ENCODE measurements at places on chromosomes 11 and 22.

DNA sequence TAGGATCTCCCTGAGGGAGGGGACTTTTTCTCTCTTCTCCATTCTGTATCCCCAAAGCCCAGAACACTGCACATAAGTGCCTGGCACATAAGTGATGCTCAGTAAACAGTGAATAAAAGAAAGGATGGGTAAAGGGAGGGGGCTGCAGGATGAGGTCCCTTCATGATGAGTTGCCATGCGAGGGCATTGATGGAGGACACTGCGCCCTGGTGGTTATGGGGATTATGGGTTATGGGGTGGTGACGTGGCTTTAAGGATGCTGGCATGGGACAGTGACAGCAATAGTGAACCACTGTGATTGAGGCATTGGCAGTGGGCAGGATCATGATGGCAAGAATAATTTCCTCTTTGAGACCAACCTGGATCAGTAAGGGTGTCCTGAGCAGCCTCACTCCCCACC lies 43.9 kb upstream of the LRRC32 start:
- DNase-seq = no peak

- no peak for DNase-seq
Observed at GRCh38 chr11:105701098-105701497, 91.2 kb downstream of the GRIA4 start.

DNA sequence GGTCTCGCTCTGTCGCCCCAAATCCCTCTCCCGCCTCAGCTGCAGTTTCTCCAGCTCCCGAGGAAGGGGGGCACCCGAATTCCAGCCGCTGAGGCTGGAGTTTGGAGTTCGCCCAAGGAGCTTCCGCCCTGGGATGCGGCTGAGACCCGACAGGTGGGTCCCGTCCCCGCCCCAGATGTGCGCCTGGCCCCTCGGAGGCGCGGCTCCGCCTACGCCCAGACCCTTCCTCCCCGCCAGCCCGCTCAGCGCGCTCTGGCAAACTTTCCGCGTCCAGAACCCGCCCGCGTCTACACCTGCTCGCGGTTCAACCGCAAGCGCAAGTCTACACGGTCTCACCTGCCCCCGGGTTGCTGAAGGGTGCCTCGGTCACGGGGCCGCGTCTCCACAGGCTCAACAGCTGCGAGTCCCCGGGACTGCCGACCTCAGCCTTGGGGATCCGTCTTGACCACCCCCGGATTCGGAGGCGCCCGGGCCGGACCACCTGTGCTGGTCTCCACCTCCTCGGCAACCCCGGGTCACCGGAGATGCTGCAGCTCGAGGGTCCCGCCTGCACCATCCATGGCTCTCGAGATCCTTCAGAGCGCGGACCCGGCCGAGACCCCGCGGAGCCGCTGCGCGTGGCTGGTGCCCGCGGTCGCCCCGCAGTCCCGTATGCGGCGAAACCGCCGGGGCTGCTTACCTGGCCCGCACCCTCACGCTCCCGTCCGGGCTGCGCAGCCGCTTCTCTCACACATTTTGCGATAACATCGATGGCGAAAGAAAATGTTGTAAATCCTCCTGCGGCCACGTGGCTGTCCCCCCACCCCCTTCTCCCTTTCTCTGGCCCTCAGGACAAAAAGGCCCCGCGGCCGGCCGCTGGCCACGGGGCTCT lies 63.6 kb downstream of the NFAM1 start:
- peak; percentile 44 for DNase-seq

DNA sequence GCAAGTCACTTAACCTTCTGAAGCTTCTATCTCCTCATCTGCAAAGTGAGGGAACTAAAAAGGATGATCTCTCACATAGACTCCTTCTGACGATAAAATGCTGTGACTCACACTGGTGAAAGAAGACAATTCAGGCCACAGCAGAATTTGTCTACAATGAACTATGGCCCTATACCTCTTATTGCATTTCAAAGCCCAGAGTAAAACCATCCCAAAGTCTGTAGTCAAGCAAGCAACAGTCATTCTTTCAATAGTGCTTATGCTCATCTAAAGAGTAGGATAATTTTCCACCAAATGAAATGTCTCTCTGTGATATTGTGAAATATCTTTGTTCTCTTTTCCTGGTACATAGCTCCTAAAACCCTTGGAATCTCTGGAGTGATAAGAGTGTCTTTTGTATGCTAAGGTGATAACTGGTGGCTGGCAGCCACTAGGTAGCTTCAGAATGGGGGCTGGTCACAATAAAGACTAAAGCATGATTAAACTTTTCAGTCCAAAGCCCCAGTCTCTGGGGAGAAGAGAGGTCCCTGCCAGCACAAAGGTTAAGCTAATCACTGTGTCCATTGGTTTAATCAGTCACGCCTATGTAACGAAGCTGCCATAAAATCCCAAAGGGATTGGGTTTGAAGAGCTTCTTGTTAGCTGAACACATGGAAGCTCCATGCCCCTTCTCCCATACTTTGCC lies 30.8 kb downstream of the SYTL2 start:
- no peak for DNase-seq

GRCh38 chr11:122032317-122032716 lies 83.7 kb downstream of the BLID start:
- no peak for DNase-seq

DNA sequence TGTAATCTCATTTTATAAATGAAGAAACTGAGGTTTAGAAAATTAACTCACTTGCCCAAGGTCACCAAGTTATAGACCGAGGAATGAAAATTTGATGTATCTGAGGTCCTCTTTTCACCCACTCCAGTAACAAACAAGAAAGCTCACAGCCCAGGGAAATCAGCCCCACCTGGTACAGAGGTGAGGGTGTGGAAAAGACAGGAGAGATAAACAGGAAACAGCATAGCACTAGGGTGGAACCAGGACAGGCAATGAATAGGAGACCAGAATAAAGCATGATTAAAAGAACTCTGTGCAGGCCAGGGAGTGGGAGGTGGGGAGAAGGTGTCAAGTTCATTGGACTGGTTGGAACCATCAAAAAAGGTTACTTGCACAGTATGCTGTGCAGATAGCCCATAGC lies 46.2 kb upstream of the SMCO4 start:
- no peak for DNase-seq

GRCh38 chr22:29312218-29313125 lies 3.0 kb downstream of the RASL10A start:
- DNase-seq = no peak

DNA sequence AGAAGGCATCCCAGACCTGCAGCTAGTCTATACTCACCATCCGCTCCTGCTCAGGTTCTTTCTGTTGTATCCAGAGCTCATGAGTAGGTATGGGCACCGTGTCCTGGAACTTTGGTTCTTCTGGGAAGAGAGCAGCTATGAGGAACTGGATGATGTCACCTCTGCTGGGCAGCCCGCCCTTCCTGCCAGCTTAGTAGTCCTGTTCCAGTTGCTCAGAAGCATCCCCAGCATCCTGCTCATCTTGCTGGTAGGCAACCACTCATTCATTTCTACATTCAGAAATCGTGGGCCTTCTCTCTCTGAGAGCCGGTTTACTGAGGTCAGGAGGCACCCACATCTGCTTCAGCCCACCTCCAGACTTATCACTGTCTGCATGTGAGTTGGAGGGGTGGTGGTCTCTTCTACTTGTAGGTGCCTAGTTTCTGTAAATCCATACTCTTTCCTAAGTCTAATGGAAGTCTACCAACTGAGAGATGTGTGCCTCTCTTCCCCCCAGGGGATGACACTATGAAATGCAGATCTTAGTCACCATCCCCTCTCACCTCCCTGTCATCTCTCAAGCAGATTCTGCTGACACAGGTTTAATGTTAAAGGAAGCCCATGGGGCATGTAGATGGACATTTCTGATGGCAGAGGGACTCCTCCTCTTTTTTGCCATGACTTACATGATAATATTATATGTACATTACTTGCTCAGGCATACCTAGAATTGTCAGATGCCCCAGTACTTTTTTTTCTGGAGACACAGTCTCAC lies 29.6 kb upstream of the CCDC134 start:
- no peak for DNase-seq

DNA sequence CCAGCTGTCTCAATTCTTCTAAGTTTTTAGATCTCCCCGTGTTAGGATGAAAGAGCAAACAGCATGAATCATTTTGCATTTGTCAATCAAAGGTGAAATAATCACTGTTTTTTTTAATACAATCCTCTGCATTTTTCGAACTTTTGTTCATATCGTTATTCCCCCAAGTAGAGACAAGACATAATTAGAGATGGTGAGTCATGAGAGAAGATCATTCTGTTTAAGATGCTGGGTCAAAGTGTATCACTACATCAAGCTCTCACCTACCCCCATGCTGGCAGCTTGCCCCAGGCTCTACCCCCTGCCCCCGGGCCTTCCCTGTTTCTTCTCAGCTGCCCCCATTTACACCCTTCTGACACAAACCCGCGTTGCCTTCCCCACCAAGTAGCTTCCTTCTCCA lies 30.5 kb upstream of the MYO18B start:
- DNase-seq = no peak

DNA sequence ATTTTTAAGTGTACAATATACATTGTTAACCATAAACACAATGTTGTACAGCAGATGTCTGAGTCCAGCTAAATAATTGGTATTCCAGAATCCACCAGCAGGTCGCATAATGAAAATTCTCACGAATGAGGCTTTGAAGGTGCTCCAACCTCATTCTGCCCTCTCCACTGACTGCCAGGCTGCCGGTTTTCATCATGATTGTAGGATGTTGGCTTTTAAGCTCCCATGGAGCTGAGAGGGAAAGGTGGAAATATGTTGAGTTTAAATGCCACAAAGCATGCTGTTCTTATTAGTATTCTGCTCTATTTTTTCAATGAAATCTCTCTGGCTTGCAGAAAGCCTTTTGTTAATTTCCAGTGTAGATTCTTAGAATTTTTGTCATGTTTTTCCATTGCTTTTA lies 337.2 kb upstream of the DDI1 start:
- DNase-seq = no peak

DNA sequence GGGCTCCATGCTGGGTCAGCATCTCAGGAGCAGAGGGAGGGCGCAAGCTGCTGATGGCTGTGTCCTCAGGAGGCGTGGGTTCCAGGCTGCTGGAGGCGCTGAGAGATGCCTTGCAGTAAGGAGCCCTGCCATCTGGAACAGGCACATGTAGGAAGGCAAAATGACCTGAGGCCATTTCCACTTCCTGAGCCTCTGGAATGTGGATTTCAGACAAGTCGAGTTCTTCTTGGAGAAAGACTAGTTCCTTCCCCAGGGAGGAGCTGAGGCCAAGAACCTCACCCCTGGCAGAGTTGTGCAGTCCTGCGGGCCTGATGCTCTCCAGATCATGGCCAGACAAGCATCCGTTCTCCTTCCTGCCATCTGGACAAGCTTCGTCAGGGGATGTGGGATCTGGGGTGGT lies 19.3 kb downstream of the HPS4 start:
- DNase-seq = no peak

DNA sequence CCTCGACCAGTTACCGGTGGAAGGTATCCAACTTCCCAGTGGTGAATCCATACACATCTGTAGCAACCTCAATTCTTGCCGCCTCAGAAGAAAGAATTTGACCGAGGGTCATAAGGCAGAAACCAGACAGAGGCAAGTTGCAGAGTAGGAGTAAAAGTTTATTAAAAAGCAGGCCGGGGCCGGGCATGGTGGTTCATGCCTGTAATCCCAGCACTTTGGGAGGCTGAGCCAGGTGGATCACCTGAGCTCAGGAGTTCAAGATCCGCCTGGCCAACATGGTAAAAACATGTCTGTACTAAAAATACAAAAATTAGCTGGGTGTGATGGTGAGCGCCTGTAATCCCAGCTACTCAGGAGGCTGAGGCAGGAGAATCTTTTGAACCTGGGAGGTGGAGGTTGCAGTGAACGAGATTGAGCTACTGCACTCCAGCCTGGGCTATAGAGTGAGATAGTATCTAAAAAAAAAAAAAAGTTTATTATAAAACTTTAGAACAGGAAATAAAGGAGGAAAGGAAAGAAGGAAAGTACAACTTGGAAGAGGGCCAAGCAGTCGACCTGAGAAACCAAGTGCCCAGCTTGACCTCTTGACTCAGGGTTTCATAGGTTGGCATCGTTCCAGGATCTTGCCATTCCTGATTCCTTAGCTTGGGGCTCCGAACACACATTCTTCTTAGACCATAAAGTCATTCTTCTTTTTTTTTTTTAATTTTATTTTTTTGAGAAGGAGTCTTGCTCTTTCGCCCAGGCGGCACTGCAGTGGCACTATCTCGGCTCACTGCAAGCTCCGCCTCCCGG lies 27.8 kb downstream of the RGL4 start:
- no peak for DNase-seq

- no peak for DNase-seq
Observed at GRCh38 chr11:131465746-131466145, 95.3 kb downstream of the NTM start.
